Ureter (tissue), 1 donor: ENCODE measurements at places on chromosomes 13 and 19. TPM values are rescaled to one million over a fixed set of nuclear protein-coding genes. Genes with fewer than 3 reads are reported as not detected.
A peak's percentile ranks its signal among the peaks of the same experiment; 100 is the strongest.

GRCh38 chr19:53773999-53774398 is 50.1 kb downstream of the NLRP12 start:
- no peak for DNase-seq

GRCh38 chr19:33580645-33581037 is 41.1 kb upstream of the CHST8 start:
- DNase-seq, result no peak

GRCh38 chr19:35174226-35174625 is 19.7 kb downstream of the FXYD5 start:
- DNase-seq, result no peak

DNA sequence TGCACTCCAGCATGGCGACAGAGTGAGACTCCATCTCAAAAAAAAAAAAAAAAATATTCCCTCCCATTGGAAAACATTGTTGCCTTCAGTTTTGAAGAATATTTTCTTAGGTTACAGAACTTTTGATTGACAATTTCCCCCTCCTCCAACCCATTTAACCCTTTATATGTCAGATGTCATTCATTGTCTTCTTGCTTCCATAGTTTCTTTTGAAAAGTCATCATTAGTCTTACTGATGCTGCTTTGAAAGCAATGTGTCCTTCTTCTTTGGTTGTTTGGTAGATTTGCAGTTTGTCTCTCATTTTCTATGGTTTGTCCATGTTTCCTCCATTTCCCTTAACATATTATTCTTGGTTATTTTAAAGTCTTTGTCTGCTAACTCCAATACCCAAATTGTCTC is 25.4 kb downstream of the ZNF558 start:
- no peak for DNase-seq

- peak; percentile 71 for DNase-seq
Measured at GRCh38 chr13:20405691-20406090, 120.0 kb downstream of the CRYL1 start.

DNA sequence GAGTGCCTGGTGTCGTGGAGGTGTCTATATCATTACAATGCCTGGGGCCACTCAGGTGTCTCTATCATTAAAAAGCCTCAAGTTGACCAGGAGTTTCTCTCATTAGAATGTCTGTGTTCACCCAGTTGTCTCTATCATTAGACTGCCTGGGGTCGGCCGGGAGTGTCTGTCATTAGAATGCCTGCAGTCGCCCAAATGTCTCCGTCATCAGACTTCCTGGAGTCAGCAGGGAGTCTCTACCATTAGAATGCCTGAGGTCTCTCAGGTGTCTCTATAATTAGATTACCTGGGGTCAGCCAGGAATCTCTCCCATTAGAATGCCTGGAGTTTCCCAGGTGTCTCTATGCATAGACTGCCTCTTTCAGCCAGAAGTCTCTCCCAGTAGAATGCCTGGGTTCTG is 1477.6 kb downstream of the UQCRFS1 start:
- no peak for DNase-seq

The PEX11G gene
- total RNA-seq, result 7.8 TPM

The POU2F2 gene
- 5.3 TPM for total RNA-seq

The ZNF444 gene
- 25.8 TPM for total RNA-seq

The ASF1B gene
- 1.5 TPM for total RNA-seq

The HIF3A gene
- total RNA-seq, result 108 TPM
